ENCODE measurements at places on chromosomes 13 and 19.

DNA sequence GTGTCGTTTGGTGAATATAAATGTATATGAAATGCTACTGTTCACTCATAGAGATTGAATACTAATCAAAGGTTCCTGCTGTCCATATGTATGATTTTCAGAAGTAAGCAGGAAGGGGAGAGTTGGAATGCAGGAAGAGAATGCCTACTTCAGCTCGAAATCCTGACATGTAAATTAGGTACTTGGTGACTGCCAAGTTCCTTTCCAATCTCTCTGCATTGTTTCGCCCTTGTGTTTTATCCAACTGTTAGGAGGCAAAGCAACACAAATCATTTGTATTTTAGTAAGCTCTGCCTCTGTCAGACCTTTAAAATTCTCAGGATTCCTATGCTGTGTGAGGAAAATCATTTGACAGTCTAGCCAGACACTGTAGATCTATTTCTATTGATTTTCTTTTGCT is 9.0 kb downstream of the STARD13 start:
- DNase-seq, result no peak

- DNase-seq, result no peak
These were observed 6.4 kb downstream of the ZNF551 start for GRCh38 chr19:57688011-57688763.

DNA sequence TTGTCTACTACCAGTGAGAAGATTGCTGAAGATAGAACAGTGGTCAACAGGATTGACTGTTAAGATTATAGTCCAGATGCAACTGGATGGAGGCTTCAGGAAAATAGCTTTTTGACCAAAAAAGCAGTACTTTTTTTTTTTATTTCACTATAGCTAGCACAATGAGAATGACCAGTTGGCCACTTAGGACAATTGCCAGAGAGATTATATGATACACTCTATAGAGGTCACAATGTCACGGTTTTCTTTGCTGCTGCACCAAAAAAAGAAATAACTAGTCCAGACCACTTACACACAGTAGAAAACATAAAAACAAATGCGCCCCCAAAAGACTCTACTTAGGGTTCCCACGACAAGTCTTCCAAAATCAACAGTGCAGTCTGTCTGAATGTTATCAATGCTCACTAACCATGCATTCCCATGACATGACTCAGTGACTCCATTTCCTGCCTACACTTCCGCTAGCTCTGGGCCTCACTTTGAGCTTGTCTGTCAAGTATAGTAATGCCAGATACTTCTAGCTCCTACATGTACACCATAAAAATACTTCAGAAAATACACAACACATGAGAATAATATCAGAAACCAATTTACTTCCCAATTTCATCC is 209.1 kb upstream of the STARD13 start:
- no peak for DNase-seq

DNA sequence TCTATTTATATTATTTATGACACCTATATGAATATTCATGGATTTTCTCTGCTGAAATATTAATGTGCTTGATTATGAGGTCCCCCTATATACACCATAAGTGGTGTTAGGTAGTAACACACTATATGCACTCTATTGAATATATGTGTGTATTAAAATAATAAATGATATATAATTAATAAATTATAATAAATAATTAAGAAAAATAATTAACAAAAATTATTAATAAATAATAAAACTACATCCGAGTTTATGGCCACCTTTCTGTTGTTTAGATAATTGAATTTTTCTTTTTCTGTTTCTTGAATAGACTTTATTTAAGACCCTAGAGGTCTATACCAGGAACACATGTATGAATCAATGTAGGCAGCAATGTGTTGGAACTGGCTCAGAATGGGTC is 20.9 kb upstream of the ARHGEF18 start:
- DNase-seq, result no peak

DNA sequence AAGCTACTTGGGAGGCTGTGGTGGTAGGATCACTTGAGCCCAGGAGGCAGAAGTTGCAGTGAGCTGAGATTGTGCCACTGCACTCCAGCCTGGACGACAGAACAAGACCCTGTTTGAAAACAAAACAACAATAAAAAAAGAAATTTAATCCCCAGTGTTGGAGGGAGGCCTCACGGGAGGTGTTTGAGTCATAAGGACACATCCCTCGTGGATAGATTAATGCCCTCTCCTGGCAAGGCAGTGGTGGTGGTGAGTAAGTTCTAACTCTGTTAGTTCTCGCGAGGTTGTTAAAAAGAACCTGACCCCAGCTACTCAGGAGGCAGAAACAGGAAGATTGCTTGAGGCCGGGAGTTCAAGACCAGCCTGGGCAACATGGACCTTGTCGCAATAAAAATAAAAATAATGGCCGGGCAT is 27.6 kb upstream of the SIN3B start:
- no peak for DNase-seq

GRCh38 chr19:5154799-5155426 is 185.7 kb downstream of the PTPRS start:
- DNase-seq, result no peak

DNA sequence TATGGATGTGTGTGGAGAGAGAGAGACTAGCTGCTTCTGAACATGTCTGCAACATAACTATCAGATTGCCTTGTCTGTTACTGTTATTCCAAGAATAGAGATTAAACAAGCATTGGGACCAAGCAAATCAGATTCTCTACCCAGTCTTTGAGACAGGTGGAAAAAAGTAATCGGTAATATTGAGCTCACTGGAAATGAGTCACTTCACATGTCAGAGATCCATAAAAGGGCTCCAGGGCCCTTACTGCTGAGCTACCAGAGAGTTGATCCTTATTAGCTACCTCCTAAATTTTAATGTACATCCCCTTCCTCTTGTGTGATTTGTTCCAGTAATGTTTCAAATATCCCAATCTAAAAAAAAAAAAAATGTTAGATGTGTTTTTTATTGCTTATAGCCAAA is 2118.0 kb downstream of the PCDH9 start:
- no peak for DNase-seq

DNA sequence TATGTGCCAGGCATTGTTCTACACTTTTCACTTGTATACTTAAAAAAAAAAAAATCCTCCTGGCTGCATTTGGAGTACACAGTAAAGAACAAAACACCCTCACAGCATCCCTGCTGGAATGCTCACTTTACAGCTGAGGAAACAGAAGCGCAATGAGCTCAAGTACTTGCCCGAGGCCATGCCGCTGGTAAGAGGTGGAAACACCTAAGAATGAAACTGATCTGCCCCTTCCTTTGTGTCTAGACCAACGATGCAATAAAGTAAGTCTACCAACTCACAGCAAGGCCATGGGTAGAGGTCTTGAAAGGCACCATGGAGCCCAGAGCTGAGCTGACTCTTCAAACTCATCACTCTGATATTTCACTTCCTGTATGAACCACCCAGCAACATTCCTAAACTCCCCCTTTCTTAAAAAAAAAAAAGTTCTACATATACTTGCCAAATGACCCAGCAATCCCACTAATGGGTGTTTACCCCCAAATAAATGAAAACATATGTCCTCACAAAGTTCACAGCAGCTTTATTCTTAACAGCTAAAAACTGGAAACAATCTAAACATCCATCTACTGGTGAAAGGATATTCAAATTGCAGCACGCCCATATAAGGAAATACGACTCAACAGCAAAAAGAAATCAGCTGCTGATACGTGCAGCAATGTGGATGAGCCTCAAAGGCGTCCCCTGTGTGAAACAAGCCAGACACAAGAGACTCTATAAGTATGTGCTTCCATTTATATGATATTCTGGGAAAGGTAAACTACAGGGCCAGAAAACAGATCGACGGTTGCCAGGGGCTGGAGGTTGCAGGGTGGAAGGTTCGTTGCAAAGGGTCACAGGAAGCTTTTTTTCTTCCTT is 236.6 kb upstream of the MAB21L1 start:
- no peak for DNase-seq

DNA sequence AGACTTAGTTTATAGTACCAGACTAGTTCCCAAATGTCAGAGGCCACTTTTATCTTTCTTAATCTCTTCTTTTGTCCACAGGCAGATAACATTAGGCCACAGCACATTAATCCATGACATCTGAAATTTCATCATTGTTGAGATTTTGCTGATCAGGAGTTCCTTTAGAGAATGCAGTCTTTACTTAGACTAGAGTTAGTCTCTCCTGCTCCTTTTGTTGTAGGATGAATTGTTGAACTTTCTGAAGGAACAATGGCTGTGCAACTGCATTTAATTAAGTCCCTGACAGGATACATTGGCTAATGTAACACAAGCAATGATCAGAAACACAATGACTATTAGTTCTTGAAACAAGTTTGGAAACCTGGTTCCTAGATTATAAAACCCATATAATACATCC is 266.3 kb downstream of the PCDH20 start:
- DNase-seq, result no peak

- no peak for DNase-seq
These were observed 180.5 kb downstream of the EFNB2 start for GRCh38 chr13:106354961-106355360.

DNA sequence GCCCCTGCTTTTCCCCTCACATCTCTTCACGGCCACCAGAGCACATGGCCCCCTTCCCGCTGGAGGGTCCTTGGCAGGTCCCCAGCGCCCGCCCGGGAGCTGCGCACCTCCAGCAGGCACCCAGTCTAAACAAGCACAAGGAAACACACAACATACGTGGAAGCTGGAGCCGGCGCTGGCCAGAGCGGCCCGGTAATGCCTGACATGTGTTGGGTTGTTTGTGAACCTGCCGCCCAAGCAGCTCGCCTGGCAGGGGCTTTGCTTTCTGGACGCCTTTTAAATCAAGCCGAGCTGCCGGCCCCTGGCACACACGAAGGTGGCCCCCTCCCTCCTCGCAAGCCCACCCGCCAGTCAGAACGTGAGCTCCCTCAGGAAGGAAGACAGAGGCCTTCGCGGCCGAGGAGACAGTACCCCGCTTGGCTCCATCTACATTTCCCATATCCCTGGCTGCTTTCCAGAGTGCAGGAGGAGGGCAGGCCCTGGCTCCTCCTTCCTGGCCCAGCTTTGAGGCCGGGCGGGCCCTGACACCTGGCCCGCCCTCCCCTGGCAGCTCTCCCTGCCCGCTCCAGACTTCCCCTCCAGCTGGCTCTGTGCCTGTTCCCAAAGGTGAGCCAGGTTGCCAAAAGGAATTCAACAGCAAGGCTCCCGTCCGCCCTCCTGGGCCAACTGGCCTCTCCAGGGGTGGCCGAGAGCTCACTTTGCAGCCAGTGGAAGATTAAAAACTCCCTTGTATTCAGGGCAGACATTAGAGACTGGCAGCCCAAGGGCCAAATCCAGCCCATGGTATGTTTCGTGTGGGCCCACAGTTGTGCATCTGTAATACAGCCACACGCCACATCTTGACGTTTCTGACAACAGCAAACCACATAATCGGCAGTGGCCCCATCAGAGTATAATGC is 28.7 kb downstream of the COMP start:
- DNase-seq, result peak; percentile 89

- no peak for DNase-seq
These were observed 46.1 kb downstream of the OXGR1 start for GRCh38 chr13:96948127-96948526.
